ENCODE measurements at places on chromosomes 5 and 9. TPM values are rescaled to one million over a fixed set of nuclear protein-coding genes. Genes with fewer than 3 reads are reported as not detected.

DNA sequence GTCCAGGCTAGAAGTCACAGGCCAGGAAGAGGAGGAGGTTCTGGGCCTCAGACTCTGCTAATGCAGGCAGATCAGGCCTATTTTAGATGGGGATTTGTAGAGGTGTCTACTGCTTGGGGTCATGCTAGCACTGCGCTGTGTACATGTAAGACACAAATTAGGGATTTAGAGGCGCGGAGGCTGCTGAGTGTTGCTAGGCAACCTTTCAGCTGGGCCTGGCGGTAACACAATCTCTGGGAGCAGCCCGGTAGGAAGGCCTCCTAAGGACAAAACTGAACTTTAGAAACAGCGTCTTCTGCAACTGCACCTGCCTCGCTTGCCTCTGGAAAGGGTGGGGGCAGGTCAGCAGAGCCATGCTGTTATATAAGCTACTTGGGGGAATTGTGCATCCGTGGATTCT is 147.9 kb downstream of the MACROH2A1 start:
- no peak for DNase-seq

DNA sequence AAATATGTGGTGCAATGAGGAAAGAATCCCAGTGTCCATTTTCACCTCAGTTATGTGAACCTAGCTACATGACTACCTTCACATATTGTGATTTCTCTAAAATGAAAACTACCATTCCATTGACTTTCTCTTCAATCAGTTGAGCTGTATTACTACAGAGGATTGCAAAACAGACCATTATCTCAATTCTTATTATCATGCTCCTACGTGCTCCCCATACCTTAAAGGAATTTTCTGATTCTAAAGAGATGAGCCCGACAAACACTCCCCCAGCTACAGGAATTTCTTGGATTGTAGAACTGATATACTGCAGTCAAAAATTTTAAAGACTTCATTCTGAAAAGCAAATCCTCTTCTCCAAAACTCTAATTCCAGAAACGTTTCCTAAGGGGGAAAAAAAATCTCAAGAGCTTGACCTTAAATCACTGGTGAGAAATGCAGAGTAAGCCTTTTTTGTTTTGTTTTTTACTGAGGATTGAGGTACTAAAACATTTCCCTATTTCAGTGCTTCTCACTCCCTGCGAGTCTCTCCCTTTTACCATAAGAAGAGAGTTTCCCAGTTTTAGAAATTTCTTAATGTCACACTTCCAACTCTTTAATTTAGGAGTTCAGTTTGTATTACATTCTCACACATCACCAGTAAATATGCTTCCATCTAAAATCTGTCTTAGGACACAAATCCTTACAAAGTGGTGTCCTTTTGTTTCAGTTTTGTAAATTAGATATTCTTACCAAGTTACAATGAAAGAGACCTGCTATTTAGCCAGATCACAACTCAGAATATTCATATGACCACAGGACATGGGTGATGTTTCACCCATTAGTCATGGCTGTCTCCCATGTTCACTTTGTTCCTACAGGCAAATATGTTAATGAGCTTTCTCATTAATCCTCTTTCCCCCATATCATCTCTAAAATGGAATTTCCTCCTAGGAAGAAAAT is 203.8 kb downstream of the TSSK1B start:
- no peak for DNase-seq

GRCh38 chr9:79661279-79661678 is 89.5 kb downstream of the TLE4 start:
- no peak for DNase-seq

DNA sequence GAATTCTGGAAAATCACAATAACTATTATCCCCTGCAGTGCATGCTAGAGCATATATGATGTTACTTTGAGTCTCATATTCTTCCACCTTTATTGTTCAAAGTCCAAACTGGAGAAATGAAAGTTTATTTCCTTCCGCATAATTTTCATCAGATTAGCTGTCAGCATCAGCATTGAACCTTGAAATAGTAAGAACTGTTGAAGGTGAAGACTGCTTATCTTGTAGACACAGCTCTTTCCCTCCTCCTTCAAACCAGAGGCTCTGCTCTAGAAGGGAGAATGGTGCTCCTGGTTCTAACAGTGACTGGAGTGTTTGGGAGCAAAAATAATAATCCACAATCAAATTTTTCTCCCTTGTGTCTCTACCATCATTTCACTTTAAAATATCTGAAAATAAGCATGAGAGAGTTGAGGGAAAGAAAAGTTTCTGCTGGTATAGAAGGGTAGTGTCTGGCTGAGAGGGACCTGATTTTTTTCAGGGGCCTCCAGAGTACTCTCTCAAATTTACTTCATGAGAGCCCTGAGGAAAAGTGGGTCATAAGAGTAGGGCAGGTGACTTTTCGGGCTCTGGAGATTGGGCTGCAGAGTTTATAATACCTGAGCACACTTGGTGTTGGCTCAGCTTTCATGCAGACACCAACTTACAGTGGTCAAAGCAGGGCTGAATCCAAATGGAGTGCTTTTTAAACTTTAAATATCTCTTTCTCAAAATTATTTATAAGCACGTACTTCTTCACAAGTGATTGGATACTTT is 170.4 kb downstream of the ZDHHC21 start:
- DNase-seq, result no peak

GRCh38 chr5:82354543-82354942 is 76.4 kb upstream of the RPS23 start:
- no peak for DNase-seq

DNA sequence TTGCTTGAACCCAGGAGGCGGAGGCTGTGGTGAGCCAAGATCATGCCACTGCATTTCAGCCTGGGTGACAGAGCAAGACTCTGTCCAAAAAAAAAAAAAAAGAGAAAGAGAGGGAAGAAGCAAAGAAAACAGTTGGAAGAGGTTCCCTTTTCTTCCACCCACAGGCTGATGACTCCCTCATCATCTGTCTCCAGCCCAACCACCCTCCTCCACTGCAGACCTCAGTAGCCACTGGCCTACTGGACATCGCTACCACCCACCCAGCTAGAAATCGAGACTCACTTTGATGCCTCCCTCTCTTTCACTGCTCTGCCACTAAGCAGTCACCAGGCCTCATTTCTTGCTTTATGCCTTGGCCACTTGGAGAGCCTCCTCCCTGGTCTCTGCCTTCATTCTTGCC is 71.2 kb downstream of the NIPSNAP3B start:
- DNase-seq, result no peak

- DNase-seq, result no peak
These were observed 46.1 kb upstream of the CHSY3 start for GRCh38 chr5:129858131-129858675.

DNA sequence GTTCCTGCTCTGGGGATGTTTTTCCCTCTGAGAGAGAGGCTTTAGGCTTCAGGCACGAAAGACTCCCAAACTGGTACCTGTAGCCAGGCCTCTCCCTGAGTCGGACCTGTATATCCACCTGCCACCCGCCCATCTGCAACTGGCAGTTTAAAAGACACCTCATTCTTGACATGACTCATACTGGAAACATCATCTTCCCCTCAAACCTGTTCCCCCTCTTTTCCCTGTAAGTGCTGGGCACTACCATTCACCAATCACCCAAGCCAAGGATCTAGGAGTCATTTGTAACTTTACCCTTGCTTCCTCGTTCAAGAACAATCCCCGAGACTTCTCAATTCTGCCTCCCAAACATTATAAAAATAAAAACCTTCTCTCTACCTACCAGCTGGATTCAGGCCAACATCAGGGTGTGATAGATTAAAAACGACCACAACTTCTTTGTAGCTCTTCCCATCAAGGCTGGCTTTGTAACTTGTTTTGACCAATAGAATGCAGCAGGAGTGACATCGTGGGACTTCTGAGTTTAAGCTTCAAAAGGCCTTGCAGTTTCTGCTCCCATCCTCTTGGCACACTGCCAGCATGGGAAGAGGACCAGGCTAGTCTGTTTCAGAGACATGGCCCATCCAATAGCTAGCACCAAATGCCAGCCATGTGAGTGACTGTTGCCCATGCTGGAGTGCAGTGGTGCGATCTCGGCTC is 1.8 kb upstream of the WDR31 start:
- DNase-seq, result no peak

DNA sequence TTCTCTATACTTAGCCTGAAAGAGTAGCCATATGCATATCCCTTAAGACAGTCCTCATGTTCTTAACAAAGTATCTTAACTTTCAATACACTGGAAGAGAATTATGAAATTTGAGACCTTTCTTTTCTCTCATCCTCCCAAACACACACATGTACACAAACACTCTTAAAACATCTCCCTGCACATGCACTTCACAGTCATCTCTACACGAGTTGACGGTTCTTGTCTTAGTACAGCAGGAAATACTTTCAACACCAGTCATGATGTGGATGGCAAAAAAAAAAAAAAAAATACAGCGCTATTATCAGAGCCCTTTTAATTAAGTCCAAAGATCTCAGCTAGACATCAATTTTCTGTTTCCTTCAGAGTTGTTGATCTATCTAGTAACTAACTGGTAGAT is 43.6 kb upstream of the PCSK1 start:
- DNase-seq, result no peak

- DNase-seq, result no peak
These were observed 104.6 kb downstream of the CACNA1B start for GRCh38 chr9:137982200-137982599.

- peak; percentile 39 for DNase-seq
These were observed 447 bp downstream of the CRAT start for GRCh38 chr9:129109952-129110739.

DNA sequence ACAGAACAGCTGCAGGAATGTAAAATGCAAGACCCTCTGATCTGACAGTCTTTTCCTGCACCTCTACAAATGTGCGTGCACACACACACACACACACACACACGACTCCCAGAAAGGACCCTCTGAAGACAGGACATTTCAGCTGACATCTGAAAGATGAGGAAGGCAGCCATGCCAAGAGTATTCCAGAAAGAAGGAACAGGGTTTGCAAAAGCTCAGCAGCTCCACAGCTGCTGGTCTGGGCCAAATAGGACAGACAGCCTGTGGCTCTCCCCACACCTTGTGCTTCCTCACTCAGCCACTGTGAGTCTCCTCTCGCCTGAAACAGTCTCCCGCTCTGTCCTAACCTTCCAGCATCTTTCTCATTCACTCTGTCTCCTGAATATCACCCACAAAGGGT is 189.0 kb downstream of the PALM2AKAP2 start:
- no peak for DNase-seq

DNA sequence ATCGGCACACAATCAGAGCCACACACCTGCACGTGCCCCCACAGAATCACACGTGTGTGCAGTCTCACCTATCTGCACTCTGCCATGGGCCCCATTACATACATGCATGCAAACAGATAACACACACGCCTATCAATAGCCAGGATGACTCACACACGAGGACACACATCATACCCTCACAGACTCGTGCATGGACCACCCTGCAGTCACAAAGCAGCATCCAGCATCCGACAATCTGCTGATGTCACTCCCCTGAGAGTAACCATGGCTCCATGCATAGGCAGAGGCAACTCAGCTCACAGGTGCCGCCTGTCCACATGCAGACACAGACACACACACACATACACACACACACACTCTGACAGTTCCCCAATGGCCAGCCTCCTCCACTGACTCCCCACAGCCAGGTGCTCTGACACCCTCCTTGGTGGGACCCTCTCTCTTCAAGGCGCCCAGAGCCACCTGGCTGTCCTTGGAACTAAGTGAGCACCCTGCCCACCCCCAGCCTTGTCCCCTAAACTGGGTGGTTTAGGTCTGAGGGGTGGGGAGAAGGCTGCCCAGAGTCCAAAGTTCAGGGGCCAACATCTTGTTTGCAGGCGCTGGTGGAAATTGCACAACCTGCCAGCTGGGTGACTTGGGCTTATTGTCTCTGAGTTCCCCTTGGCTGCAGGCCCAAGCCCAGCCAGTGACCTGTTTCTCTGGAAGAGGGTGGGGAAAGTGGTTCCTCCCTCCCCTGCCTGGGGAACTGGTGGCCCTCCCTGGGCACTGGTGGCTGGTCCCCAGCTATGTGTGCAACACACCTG is 34.6 kb upstream of the NEK6 start:
- DNase-seq, result peak; percentile 84

- DNase-seq, result no peak
These were observed 53.3 kb upstream of the SLIT3 start for GRCh38 chr5:169354263-169354662.

- no peak for DNase-seq
These were observed 312.0 kb downstream of the CDK5RAP2 start for GRCh38 chr9:120267929-120268328.

- DNase-seq, result no peak
These were observed 291.6 kb upstream of the SMARCA2 start for GRCh38 chr9:1723522-1724015.

DNA sequence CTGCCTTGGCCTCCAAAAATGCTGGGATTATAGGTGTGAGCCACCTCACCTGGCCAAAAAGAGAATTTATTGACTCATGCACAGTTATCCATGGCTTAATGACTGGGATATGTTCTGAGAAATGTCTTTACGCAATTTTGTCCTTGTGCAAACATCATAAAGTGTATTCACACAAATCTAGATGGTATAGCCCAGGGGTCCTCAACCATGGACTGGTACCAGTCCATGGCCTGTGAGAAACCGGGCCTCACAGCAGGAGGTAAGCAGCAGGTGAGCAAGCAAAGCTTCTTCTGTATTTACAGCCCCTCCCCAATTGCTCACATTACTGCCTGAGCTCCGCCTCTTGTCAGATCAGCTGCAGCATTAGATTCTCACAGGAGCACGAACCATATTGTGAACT is 12.4 kb upstream of the SIL1 start:
- DNase-seq, result no peak

DNA sequence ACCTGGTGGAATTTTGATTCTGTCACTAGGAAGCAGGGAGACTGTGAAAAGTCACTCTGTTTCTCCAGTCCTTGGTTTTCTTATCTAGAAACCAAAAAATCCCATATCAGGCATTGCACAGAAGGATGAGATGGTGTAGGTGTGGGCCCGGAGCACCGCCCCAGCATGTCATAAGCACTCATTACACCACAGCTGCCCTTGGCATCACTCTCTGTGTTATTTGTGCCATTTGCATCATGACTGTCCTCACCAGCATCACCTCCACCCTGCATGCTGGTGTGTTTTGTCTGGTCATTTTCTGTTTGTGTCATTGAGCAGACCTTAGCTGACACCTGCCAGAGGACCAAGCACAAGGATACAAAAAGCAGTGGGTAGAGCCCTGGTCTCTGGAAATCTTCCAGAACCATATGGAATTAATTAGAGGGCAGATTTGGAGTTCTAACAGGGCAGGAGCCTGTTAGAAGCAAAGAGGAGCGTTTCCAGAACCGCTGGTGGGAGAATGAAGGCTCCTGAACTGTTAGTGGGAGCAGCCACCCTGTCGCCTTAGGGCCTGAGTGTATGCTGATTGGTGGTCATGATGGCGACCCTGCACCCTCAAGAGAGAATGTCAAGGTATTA is 99.3 kb downstream of the AMBP start:
- no peak for DNase-seq

- no peak for DNase-seq
These were observed 23.6 kb downstream of the TICAM2 start for GRCh38 chr5:115578657-115579056.

Gene MBLAC2
- total RNA-seq, result 4.1 TPM

Gene C5orf52
- total RNA-seq, result not detected

Gene TRPM3
- 0.35 TPM for total RNA-seq

Gene NR2F1
- 1.9 TPM for total RNA-seq

Gene FOXD4L5
- not detected for total RNA-seq

Gene SLC45A2
- not detected for total RNA-seq

Gene MZB1
- total RNA-seq, result 1.6 TPM

Gene GABRA6
- total RNA-seq, result not detected

Gene NACC2
- total RNA-seq, result 39.1 TPM

Gene TMEM252
- not detected for total RNA-seq

Gene ASS1
- total RNA-seq, result 65.5 TPM

Gene HTR1A
- total RNA-seq, result not detected

Gene ENTPD2
- 2.1 TPM for total RNA-seq

Gene DDX31
- total RNA-seq, result 5.8 TPM

Data from left ventricle myocardium superior (tissue), 1 donor.